D721Med (cell line): ENCODE measurements at places on chromosomes 3 and 15.

- no peak for DNase-seq
Observed at GRCh38 chr3:107962946-107963345, 127.9 kb downstream of the CD47 start.

GRCh38 chr3:38121451-38121831, 15.5 kb downstream of the ACAA1 start:
- DNase-seq: peak; percentile 2

DNA sequence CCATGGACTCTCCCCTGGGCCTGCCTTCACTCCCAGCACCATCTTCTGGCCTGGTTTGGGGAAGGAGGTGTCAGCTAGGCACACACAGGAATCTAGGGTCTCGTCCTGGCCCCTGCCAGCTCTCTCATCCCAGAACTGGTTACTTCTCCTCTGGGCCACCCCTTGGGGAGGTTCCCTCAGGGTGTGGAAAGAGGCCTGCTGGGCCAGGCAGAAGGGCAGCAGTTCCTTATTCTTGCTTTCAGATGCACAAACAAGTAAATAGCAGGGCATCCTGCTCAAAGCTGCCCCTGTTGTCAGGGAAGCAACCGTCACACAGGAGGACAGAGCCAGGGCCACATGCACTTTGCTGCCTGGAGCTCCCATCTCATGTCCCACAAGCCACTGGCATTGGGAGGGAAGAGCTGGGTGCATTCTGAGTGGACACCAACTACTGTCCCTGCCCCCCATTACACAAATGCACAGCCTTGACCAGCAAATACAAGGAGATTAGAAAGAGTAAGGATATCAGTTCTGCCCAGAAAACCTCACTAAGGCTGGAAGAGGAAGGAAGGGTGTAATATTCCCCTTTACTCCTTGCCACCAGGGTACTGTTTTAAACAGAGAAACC, 108.8 kb upstream of the HACD2 start:
- DNase-seq: no peak

GRCh38 chr3:138908846-138909245, 38.1 kb downstream of the FOXL2 start:
- no peak for DNase-seq

DNA sequence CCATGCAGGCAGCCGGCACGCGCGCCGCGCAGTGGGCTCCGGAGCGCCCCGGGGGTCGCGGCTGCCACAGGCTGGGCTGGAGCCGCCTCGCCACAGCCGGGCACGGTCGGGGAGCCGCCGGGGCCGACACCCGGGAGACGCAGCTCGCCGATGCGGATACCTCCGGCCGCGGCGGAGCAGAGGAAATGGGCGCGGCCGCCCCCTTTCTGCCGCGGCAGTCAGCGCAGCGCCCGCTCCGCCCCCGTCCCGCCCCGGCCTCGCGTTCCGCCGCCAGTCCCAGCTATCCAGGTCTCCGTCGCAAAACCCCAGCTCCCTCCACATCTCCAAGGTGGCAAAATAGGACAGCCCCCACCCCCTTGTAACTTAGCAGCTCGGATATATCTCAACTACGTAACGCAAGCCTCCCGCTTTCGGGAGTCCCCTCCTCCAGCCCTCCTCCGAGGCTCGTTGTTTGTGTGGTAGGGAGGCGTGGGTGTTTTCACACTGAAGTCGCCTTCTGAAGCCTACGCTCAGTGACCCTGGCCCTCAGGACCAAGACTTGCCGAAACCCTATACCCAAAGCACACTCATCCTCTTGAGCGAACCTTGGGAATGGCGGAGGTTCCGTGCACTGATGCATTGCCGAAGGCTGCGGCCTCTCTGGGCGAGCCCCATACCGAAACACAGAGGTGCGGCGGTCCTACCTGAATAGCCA, at the start of gene SH3BP5:
SH3BP5 (minus strand) TSS at position 182 of the 694 bp plus-strand sequence; CDS start at position 4, 178 bp downstream.
- peak; percentile 46 for DNase-seq

DNA sequence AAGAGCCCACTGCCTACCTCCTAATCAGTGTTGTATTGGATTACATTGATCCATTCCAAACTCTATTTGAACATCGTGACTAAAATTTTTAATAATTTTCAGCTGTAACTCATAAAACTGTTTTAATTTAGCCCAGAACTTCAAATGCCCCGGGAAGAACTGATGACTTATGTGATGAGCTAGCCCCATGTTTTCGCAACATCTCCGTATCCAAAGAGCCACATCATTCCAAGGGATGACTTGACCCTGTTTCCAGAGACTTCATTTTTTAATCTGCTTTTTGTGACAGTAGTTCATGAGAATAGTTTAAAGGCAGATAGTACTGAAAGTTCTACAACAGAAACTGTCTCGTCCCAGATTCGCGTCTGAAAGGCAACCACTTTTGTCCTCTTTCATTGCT, 97.4 kb downstream of the STAC start:
- DNase-seq: no peak

DNA sequence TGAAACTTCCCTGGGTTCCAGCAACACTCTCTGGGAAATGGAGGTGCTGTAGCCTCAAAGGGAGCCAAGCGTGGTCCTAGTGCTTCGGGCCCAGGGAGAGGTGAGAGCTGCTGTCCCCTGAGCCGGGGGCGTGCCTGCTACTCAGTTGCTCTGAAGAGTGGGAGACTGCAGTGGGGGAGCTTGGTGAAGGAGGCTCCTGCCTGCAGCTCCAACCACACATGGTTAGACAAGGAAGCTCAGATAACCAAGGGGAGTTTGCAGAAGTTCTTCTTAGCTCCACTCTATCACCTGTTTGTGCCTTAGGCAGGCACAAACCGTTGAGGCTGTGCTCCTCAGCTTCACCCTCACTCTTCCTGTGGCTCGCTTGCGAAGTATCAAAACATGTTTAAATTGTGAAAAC, 53.6 kb upstream of the TRPM1 start:
- no peak for DNase-seq

DNA sequence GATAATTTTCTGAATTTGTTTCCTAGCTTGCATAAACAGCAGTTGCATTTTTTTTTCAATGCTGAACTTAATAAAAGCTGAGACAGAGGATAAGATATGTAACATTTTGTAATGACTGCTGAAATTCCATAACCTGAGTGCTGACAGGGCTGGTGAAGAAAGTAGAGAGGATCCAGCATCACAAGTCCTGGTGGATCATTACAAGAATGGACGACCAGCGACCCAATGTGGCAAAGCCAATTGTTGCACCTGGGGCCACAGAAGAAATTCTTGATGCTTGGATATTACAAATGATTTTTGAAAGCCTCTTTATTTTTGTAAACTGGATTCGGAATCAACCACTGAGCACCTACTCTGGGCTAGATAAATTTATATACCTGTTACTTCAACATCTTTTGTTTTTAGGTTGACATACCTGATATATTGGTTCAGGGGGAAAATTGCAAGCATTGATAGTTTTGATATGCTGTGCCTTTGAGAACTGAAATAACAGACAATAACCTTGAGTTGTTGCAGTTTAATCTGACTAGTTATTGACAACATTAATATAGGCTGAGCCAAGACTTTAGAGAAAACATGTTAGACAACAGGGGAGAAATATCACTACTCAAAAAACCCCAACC, 3.9 kb upstream of the ACTL6A start:
- DNase-seq: no peak

DNA sequence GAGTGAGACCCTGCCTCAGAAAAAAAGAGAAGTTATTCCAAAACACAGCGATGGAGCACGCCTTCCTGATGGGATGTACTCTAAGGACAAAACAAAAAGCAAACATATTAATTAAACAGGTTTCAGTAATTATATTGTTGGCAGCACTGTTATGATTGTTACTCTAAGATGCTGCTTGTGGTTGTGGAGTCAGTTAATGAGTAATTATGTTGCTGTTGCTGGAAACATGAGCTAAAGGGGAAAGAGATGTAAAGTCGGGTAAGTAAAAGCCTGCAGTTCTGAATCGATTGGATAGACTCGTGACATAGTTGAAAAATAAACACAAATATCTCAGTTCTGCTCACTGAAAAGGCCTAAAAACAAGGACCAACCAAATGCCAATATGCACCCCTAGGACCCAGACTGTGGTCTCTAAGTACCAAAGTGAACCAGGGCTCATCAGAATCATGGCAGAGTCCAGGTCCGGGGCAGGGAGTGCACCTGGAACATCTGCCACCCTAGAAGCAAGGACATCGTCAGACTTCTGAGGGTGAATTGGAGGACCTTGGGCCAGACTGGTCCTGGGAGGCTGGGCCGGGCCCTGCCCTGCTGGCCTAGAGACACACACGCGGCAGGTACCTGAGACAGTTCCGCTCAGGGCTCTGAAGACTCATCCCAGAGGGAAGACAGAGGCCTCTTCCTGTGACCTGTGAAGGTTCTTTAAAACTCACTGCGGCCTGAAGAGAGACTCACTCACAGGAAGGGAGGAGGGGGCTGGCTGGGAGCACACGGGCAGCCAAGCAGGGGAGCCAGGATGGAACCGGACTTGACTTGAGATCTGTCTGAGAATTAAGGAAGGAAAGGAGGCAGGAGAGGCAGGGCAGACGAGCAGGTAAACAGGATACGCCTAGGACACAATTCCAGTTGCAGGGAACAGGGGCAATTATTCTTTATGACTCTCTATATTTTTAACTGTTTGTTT, 140.5 kb downstream of the LRRK1 start:
- no peak for DNase-seq

DNA sequence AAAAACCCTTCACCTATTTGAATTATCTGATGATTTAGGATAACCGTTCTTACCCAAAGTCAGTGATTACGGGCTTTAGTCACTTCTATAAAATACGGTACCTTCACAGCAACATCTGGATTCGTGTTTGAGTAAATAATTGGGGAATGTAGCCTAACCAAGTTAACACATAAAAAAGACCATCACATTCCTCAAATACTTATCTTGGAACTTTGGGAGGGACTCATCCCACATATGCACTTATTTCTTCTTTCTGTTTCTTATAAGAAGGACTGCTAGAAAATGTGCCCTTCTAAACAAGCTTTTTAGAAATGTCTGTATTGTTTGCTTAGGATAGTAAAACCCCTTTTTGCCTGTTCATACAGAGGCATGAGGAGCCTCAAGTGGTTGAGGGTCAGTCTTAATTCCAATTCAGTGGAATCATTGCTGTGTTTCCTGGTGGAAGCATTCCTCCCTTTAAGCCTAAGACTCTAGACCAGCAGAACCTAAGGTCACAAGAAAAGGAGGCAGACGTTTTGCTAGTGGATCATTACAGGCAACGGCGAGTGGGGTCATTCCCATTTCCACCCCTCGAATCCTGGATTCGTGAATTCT, 67.5 kb downstream of the TMEM44 start:
- no peak for DNase-seq

GRCh38 chr3:111143-112069, 85.2 kb upstream of the CHL1 start:
- no peak for DNase-seq

GRCh38 chr15:74917676-74918075, 11.0 kb upstream of the FAM219B start:
- no peak for DNase-seq

DNA sequence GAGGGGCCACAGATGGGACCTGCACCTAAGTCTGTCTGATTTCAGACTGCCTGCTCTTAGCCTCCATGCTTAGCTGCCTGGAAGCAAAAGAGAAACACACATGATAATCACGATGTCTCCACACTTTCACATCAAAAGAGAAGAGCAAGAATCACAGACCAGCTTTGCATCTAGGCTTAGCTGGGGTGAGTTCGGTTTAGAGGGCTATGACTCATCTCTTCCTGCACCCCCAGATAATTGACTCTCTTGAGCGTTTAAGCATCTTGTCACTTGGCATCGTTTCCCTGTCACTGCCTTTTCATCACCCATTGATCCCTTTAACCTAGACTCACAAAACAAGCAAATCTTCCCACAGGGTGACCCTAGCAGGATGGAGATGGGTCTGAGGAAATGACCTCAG, 124.0 kb downstream of the NTRK3 start:
- no peak for DNase-seq

GRCh38 chr3:169286992-169287391, 376.5 kb downstream of the MECOM start:
- DNase-seq: no peak

GRCh38 chr3:154458560-154458959, 28.6 kb upstream of the GPR149 start:
- no peak for DNase-seq

DNA sequence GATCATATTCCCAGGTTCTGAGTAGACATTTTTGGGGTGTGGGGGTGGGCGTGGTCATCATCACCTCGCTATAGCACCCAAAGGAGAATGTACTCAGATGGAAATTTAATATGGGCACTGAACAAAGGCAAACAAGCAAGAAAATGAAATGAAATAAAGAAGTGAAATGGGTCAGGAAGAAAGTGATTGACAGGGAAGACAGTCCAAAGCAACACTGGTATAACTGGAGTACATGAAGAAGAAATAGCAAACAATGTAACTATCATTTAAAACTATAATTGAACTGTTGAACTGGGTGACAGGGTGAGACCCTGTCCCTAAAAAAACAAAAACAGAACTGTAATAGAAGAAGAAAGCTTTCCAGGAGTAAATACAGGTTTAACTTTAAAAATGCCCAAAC, 24.8 kb downstream of the RPL39L start:
- no peak for DNase-seq

DNA sequence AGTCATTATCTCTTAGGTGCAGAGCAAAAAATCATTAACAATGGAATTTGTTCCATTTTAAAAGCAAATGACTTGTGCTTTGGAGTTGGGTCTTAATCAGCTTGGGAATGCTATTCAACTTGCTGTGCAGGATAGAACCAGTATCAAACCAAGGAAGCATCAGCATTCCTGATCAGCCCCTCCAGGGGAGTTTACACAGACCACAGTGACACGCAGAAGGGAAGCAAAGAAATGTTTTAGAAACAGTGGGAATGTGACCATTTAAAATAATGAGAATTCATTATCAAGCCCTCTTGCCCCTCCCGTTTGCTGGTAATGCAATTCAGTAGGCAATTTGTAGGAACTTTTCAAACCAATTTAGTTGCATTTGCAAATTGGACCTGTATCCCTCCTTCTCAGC, 155.1 kb downstream of the LRTM1 start:
- DNase-seq: no peak

- no peak for DNase-seq
Observed at GRCh38 chr3:120399372-120399771, 50.2 kb upstream of the LRRC58 start.
